ENCODE measurements at places on chromosomes 4 and X. TPM values are rescaled to one million over a fixed set of nuclear protein-coding genes. Genes with fewer than 3 reads are reported as not detected.

CFAP47 gene
- polyA plus RNA-seq = 0.08 TPM

TMPRSS11E gene
- not detected for polyA plus RNA-seq

ARL9 gene
- polyA plus RNA-seq = 0.66 TPM

HELT gene
- not detected for polyA plus RNA-seq

TBX22 gene
- not detected for polyA plus RNA-seq

GNRHR gene
- polyA plus RNA-seq = not detected

ARL13A gene
- polyA plus RNA-seq = not detected

EDNRA gene
- 3.9 TPM for polyA plus RNA-seq

ZAR1 gene
- polyA plus RNA-seq = not detected

GRIA2 gene
- polyA plus RNA-seq = 3.9 TPM

CNKSR2 gene
- 5.8 TPM for polyA plus RNA-seq

STS gene
- polyA plus RNA-seq = 12.2 TPM

CPZ gene
- polyA plus RNA-seq = 0.53 TPM

PAGE4 gene
- polyA plus RNA-seq = 5.4 TPM

SUPT20HL2 gene
- not detected for polyA plus RNA-seq

PPARGC1A gene
- 3.2 TPM for polyA plus RNA-seq

KCND1 gene
- polyA plus RNA-seq = 2.4 TPM

SMIM10L2A gene
- 34.4 TPM for polyA plus RNA-seq

HSPA4L gene
- polyA plus RNA-seq = 56.5 TPM
